ENCODE measurements at places on chromosomes 11 and 22.

- DNase-seq, result no peak
Observed at GRCh38 chr22:50544746-50545253, 899 bp upstream of the KLHDC7B start.

DNA sequence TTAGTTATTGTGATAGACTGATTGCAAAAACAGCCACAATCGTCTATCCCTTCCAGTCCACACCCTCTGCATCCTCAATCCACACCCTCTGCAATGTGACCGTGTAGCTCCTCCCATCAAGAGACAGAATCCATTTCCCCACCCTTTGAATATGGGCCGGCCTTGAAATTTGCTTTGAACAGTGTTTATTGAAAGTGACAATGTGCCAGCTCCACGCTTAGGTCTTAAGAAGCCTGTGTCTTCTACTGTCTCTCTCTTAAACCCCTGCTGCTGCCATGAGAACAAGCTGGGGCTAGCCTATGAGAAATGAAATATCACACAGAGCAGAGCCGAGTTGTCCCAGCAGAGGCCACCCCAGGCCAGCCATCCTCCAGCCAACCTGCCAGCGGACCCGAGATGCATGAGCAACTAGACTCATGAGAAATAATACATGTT lies 22.3 kb upstream of the MICAL2 start:
- DNase-seq, result no peak

GRCh38 chr11:45806937-45807791 lies 2.2 kb downstream of the SLC35C1 start:
- no peak for DNase-seq

DNA sequence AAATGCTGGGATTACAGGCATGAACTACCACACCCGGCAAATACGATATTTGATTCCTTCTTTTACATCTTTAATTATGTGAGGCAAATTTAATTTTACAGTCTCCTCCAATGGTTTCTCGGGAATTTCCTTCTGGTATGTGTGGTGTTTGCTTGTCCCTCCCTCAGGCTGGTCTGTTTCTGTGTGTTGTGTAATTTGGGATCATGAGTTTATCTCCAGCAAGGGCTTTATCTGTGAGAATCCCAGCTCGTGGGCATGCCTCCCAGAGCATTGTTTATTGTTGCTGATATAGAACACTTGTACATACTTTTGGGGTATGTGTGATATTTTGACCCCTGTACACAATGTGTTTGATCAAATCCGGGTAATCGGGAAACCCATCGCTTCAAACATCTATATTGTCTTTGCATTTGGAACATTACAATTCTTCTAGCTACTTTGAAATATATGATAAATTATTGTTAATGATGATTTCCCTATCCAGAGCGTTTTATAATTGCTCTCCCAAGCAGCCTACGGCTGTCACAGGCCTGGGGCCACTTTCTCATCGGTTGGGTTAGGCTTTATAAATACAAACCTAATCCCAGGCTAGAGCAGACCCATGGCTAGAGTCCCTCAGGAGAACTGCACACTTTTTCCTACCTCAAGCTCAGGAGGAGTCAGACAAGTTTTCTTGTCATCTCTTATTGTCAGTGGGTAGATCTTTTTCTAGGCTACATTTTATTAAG lies 15.0 kb upstream of the PRR5 start:
- no peak for DNase-seq
